ENCODE measurements at places on chromosomes 4 and X.

- DNase-seq: no peak
Measured at GRCh38 chr4:8595237-8596087, 2.9 kb downstream of the CPZ start.

DNA sequence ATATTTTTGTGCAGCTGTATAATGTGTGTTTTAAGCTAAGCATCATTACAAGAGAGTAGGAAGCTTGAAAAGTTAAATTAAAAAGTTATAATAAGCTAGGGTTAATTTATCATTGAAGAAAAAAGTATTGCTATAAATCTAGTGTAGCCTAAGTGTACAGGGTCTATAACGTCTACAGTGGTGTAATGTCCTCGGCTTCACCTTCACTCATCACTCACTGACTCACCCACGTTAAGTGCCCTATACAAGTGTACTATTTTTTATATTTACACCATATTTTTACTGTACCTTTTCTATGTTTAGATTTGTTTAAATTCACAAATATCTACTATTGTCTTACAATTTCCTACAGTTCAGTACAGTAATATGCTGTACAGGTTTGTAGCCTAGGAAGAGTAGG is 23.5 kb downstream of the ARAP2 start:
- DNase-seq: no peak

DNA sequence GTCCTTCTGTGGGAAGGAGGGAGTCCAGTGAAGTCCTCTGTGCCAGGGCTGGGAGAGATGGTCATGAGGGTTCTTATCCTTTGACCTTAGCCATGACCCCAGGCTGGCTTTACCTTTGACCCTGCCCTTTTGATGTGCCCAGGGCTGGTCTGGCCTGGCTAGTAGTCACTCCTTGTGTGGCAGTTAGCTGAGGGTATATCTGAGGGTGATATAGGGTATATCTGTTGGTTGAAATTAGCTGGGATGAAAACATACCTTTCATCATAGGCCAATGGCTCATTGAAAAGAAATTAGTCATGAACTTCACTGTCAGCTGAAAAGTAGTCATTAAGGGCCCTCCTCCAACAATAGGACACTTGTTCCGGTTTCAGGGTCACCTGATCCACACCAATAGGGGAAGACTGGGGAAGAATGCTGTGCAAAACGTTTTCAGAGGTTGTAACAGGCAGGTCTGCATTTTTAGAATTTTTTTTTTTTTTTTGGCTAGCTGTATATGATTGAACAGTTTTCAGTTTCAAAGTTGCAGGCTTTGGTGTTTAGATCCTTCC is 74.6 kb upstream of the STOX2 start:
- DNase-seq: no peak

GRCh38 chrX:97909245-97909644 is 1025.5 kb downstream of the RPA4 start:
- no peak for DNase-seq

GRCh38 chr4:61442936-61443335 is 242.8 kb downstream of the ADGRL3 start:
- DNase-seq: no peak

DNA sequence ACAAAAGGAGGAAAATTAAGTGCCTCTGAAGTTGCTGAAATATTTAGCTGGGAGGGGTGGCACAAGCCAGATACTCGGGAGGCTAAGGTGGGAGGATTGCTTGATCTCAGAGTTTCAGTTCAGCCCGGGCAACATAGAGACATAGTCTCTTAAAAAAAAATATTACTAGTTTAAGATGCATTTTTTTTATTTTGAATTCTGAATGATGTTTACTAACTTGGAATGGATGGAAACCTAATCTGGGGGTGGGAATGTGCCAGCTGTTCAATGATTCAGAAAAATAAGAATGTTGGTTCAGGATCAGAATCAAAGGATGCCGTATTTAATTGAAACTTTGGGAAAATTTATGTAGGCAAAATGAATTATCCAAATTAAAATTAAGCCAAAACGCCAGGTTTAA is 167.2 kb upstream of the ANK2 start:
- no peak for DNase-seq
